Fibroblast of villous mesenchyme (primary cell): ENCODE measurements at places on chromosomes 3 and 15. TPM values are rescaled to one million over a fixed set of nuclear protein-coding genes. Genes with fewer than 3 reads are reported as not detected.

GRCh38 chr3:58068122-58068809, 60.0 kb downstream of the FLNB start:
- no peak for DNase-seq

DNA sequence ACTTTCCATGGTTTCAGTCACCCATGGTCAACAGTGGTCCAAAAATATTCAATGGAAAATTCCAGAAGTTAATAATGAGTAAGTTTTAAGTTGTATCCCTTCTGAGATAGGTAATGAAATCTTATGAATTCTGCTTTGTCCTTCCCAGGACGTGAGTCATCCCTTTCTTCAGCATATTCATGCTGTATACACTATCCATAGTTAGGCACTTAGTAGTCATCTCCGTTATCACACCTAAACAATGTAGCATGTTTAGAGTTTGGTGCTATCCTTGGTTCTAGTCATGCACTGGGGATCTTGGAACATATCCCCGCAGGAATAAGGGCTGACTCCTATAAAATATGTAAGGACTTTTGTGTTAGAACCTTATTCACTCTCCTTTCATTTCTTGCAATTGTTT, 153.2 kb downstream of the UNC13C start:
- no peak for DNase-seq

DNA sequence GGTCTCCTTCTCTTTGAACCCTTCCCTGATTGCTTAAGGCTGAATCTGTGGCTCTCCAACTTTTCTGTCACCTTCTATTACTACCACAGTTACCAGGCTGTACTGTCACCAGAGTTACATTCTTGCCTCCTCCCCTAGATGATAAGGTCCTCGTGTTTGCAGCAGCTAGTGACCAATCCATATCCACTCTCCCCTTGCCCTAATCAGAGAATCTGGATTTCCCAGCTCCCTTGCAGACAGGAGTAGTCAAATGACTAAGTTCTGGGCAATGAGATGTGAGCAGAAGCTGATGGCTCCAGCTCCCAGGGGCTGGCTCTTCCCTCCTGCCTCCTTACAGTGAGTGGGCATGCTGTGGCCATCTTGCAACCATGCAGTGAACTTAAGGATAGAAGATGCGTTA, 95.4 kb upstream of the VGLL4 start:
- DNase-seq = no peak

- DNase-seq = no peak
Observed at GRCh38 chr3:52793702-52794611, 639 bp upstream of the ITIH3 start.

DNA sequence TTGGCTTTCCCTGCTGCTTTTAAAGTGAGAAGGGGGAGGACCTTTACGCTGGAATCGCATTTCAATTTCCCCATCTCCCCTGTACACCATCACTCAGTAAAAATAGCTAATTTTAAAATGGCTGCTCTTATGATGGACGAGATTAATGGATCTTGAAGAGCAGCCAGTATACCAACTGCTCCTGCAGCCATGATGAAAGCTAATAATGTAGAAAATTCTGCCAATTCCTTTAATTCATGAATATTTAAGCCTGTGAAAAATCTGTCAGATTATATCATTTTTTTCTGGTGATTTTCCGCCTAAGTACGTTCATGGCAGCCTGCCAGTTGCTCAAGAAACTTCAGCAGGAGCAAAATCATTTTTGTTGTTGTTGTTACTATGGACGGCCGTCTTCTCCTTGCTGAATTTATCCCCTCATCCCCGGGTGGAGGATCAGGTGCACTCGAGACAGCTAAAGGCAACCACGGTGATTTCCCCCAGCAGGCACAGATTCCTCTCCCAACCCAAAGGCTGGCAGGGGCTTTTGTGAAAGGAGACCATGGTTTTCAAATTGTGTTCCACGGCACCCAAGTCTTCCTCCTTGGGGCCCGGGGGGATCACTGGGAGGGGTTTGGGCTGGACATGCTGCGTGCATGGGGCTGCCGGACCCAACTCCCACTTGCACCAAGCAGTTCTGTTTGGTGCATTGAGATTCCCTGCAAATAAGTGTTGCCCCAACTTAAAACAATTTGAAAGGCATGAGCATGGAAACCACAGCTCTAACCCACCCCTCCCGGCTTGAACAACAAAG, 289.6 kb downstream of the UACA start:
- no peak for DNase-seq

The CPA3 gene
- under 0.01 TPM in 1 of 2 replicates, not detected in the other for total RNA-seq
